ENCODE measurements at places on chromosomes 3 and 15.

DNA sequence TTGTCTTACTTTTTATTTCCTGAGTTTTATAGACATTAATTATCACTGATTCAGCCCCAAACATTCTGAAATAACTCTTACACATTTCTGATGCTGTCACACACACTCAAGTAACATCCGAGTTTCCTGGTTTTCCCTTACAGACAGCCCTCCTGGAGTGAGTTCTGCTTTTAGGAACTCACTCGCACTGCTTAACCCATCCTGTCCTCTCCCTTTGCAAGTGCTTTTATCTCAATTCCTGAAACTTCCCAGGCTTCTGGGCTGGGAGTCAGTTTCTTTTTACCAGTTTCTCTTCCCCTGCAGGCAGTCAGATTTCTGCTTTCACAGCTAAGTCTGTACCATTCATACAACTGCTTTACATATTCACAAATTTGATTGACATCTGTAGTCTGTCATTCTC, 15.6 kb upstream of the SH3GL3 start:
- DNase-seq = no peak

DNA sequence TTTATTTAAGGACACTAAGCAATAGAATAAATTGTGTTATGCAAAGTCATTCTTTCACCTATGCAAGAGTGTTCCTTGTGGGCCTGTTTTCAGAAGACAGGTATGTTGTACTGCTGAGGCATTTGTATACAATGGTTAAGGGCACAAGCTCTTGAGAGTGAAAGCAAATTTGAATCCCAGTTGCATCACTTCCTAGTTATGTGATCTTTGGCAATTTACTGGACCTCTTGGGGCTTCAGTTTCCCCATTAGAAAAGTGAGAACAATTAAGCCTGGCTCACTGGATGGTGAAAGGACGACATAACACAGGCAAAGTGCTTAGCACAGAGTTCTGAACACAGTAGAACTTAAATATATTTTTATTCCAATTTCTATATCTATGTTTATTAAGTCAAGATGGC, 117.4 kb downstream of the EFHB start:
- no peak for DNase-seq

- DNase-seq = no peak
Measured at GRCh38 chr3:150738688-150739087, 24.3 kb downstream of the SIAH2 start.

DNA sequence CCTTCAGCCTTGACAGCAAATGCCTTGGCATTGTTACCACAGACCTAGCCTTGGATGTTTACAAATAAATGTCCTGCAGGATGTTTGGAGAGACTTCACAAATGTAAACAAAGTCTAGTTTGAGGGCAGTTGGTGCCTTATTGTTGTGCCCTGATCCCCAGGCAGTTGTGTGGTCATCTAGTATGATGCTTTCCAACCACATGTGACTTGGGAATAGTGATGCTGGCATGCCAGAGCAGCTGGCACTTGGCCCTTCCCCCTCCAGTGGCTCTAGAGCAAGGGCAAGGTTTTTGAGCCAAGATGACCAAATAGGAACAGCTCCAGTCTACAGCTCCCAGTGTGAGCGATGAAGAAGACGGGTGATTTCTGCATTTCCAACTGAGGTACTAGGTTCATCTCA, 258.2 kb downstream of the ADAMTS17 start:
- DNase-seq = peak; percentile 84

- no peak for DNase-seq
Measured at GRCh38 chr3:14537590-14538450, 2.3 kb downstream of the GRIP2 start.

DNA sequence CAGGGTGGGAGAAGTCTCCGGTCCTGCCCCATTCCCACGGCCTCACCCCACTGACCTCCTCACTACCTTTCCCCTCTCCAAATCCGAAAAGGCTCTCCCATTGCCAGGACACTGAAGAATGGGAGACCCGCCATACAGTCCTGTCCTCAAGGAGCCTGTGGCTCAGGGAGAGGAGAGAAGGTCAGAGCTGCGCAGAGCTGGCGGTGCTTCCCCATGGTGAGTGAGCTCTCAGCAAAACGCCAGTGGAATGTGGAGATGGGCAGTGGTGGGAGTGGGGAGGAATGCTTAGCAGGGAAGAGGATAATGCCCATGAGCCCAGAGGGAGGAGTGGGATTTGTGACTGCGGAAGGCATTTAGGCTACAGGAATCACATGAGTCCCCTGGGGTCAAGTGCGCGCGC, 20.1 kb downstream of the FAM43A start:
- DNase-seq = no peak

DNA sequence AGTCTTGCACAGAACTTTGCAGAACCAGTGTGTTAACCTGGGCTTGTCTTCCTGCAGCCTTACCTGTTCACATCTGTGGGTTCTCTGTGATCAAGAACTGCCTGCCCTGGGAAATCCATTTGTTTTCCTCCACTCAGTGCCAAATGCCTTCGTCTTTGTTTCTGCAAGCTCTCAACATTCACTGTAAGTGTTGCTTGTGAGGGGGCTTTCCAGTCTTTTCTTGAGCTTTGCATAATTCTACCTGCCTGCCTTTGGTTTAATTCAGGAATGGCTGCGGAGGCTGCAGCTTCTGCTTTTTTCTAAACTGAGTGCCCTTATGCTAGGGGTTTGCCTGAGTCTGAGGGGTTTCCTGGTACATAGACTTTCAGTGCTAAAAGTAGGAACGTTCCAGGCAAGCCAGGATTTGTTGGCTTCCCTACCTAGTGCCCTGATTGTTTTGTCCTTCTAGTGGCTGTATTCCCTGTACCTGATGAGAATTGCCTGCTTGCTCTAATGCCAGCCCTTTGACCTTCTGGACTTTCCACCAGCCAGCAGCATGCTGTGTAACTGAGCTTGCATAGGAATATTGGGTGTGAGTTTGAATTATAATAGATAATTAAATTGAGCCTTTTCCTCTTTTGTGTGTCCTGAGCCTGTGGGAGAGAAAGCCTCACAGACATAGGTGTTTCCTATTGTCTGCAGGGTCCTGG, 96.6 kb upstream of the CLSTN2 start:
- DNase-seq = no peak

GRCh38 chr15:70492240-70493177, 270.8 kb downstream of the UACA start:
- no peak for DNase-seq

DNA sequence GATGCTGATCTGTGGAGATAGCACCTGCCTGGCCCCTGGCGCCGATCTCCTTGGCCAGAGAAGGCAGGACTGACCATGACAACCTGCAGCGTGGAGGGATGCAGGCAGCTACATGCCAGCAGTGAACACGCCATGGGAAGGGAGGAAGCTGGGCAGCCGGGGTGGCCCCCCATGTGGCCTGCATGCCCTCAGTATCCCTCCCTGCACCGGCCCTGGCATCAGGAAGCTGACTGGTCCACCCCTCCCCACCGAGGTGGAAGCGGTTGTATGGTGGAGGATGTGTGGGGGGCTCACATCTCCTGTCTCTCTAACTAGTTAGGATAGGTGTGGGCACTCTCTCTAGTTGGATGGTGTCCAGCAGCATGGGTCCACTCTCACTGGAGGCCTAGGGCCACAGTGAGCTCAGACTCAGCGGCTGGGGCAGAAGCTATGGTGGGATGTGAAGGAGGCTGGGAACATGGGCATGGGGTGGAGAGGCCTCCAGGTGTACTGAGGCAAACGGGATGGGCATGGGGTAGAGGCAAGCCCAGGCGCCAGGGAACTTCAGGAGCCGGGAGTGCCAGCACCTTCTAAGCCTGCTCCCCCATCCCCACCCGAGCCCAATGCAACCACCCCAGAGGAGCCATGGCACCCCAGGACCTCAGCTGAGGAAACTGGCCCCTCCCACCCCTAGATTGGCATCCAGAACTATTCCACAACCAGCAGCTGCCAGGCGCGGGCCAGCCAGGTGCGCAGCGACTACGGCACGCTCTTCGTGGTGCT, 1.8 kb upstream of the ABTB1 start:
- peak; percentile 22 for DNase-seq

GRCh38 chr3:67685499-67685898, 31.1 kb upstream of the SUCLG2 start:
- DNase-seq = no peak

DNA sequence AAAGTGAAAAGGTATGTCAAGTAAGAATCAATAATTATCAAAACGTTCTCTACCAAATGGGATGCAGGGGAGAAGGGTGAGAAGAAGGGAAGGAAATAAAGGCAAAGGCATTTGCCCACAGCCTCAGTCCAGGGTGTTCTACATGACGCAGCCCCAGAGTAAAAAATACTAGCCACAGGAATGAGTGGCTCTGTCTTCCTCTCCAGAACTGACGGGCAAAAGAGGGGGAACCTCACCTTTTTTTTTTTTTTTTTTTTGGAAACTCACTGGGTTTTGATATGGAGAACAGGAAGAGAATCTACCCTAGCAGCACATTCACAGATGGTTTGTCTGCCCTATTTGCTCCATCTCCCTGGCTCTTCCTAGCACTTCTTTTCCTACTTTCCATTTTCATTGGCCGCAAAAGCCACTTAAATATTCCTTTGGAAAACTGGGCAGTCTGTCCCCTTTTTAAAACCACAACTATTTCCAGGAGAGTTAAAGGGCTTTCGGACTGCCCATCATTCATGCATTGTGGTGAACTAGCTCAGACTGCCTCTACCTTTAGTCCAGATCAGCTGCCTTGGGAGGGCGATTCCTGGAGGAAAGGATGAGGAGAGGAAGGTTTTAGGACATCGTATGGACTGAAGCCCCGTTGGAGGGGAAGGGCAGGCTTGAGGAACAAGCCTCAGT, 28.2 kb downstream of the B3GNT5 start:
- no peak for DNase-seq

DNA sequence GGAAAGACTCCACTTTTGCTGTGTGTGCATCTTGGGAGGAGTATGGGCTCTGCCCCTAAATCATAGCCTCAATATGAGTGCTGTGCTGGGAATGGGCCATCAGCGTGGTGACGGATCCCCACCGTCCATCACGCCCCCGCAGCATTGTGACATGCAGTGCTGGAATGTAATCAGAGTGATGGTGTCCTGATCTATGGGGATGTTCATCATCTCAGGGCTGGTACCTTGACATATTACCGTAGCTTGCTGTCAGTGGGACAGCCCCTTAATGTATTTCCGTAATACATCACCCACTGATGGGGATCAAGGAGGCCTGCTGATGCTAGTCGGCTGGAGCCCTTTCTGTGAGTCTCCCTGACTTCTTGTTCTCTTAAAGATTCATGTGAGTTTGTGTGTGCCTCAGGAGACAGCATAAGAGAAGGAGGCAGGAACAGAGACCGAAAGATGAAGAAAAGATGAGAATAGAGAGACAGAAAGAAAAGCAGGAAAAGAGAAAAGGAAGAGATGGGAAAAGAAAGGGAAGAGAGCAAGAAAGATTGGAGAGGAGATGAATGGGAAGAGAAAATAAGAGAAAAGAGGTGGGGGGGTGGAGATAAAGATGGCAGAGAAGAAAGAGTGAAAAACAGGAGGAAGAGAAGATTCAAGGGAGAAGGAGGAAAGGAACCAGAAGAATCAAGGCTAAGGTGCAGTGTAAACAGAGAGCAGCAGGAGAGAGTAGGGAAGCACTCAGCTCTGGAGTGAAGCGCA, 183.7 kb downstream of the RPLP1 start:
- DNase-seq = no peak

- DNase-seq = no peak
Measured at GRCh38 chr15:70427167-70428120, 329.7 kb upstream of the TLE3 start.

GRCh38 chr3:184715943-184716621, 4.2 kb upstream of the MAGEF1 start:
- DNase-seq = no peak

- DNase-seq = no peak
Measured at GRCh38 chr15:27582726-27583410, 516.2 kb downstream of the OCA2 start.

DNA sequence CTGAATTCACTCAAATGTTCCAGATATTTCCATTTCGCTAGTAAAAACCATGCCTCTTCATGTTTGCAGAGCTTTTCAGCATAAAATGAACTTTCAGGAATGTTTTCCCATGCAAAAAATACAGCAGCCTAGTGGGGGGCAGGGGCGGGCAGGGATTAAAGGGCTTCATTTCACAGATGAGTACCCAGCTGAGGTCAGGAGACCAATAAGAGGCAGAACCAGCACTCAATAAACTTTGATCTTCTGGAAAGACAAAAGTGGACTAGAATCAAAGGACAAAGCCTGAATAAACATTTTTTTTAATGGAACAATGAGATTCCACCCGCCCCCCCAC, 8.0 kb downstream of the KLHL25 start:
- DNase-seq = no peak

- no peak for DNase-seq
Measured at GRCh38 chr3:11290743-11291680, 18.8 kb downstream of the ATG7 start.

DNA sequence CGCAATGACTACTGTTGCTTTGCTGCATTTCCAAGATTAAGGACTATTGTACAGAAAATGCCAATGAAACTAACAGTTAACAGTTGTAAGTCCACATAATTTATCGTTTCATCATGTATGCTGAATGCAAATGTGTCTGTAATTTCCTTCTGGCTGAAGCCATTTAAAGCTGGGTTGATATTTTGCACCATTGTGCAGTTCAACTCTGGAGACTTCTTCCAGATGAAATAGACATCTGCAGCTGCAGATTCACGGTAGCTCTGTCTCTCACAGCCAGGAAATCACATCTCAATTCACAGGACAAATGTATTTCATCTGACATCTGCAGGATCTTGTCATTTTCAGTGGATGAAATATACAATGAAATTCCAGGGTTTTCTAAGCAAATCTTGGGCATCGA, 145.4 kb downstream of the CHL1 start:
- DNase-seq = no peak

DNA sequence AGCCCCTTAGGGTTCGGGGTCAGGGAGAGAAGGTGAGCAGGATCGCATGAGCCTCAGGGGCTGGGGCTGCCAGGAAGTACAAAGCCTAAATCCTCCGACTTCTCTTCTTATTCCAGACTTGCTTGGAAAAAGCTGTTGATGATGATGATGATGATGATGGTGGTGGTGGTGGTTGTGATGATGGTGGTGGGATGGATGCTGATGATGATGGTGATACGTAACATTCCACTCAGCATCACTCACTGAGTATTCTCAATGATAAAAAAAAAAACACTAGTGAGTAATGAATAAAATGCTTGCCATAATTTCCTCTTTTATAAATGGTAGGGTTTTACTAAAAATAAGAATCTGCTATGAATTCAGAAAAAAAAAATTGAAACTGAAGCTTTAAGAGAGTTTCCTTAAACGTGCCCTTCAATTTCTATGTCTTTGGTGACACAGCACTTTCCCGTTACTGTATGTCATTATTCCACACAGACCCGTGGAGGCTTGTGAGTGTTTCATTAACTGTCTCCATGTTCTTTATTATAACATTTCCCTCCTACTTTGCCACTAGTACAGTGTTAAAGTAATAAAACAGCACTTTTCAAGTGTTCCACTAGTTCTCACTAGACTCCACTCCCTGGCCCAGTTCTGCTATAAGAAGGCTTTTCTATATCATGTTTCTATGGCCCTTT, 5.4 kb upstream of the ACAN start:
- no peak for DNase-seq

All from tibial artery (tissue), 4 donors.